ENCODE measurements at places on chromosomes 3 and 15.
A peak's percentile ranks its signal among the peaks of the same experiment; 100 is the strongest.

GRCh38 chr3:170171563-170171962, 10.0 kb downstream of the PHC3 start:
- no peak for DNase-seq

GRCh38 chr3:71850654-71851053, 65.7 kb upstream of the PROK2 start:
- DNase-seq = no peak

GRCh38 chr3:106552351-106553043, 683.7 kb upstream of the CBLB start:
- no peak for DNase-seq

GRCh38 chr3:52441772-52442332, 3.1 kb downstream of the SEMA3G start:
- DNase-seq = no peak

GRCh38 chr15:78282324-78282723, 17.1 kb downstream of the SKIC8 start:
- no peak for DNase-seq

DNA sequence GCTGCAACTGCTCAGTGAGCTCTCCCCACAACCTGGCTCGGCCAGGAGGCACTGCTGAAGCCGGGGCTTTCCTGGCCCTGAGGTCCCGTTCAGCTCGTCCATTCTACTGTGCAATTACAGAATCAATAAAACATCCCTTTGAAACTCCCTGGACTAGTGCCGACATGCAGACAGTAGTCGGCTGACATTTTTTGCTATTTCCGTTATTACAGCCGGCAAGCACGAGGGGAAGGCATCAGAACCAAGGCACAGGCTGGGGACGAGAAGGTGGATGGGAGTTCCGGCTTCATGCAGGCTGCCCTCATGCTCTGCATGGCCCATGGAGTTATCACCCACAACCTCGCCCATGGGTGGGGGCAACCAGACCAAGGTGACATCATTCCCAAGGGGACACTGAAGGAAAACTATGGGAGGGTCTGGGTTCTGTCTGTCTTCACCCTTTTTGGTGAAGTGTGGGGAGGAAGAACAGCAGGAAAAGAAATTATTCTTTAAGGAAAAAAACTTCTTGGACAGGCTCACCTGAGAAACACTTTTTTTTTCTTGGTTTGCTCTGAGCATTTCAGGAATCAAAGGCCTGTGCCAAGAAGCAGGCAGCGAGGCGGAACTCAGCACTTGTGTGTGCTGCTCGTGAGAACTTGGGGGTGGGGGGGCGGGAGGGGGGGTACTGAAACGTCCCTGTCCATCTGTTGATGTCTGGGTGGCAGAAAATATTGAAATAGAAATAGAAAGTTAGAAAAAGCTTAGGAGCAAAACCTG, 154.5 kb downstream of the FOXP1 start:
- DNase-seq = no peak

DNA sequence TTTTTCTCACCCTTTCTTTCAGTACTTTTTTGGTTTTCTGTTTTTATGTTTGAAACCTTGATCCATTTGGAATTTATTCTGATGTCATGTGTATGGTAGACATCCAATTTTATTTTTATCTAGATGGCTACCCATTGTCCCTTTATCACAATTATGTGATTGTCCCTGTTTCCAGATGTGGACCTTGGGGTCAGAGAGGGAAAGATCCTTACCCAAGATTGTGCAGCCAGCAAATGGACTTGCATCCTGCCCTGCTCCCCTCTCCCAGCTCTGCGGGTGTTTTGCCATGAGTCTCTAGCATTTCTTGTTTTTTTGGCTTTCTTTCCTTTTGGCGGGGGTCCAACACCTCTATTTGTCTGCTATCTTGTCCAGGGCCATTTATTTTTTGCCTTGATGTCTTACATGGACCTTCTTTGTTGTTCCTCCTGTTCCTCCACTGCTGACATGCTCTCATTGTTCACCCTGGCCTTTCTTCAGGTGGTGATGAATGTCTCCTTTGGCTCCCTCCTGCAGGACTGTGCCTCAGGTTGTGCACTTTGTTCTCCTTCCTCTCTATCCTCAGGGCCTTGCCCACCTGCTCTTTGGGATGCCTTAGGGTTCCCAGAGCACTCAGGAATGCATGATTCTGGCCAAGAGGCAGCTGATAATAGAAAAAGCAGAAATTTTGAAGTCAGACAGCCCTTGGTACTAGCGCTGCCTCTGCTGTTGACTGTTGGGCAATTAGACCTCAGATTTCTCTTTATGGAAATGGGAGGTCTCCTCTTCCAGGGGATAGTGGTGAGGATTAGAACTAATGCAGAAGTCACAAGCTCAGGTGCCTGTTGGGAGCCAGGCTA, 84.3 kb downstream of the EEFSEC start:
- no peak for DNase-seq

GRCh38 chr15:98903377-98904018, 104.1 kb downstream of the PGPEP1L start:
- no peak for DNase-seq

- peak; percentile 13 for DNase-seq
These were observed 12.9 kb downstream of the PCYT1A start for GRCh38 chr3:196274585-196274984.

- no peak for DNase-seq
These were observed 14.5 kb downstream of the HIGD2B start for GRCh38 chr15:72671525-72671924.

DNA sequence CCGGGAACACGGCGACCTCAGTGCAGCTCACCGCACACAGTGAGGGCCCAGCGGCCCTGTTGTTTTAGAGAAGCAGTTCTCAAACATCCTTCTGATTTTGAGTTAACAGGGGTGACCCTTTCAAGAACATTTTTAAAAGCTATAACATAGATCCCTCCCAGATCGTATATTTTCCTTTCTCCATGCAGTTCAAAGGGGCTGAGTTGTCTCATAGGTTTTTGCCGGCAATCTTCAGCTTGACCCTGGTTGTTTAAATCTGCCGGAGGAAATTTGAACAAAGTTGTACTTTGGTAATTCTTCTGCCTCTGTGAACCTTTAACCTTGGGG, 14.3 kb downstream of the EEFSEC start:
- DNase-seq = no peak

- no peak for DNase-seq
These were observed 52.2 kb upstream of the STXBP5L start for GRCh38 chr3:120855665-120856437.

DNA sequence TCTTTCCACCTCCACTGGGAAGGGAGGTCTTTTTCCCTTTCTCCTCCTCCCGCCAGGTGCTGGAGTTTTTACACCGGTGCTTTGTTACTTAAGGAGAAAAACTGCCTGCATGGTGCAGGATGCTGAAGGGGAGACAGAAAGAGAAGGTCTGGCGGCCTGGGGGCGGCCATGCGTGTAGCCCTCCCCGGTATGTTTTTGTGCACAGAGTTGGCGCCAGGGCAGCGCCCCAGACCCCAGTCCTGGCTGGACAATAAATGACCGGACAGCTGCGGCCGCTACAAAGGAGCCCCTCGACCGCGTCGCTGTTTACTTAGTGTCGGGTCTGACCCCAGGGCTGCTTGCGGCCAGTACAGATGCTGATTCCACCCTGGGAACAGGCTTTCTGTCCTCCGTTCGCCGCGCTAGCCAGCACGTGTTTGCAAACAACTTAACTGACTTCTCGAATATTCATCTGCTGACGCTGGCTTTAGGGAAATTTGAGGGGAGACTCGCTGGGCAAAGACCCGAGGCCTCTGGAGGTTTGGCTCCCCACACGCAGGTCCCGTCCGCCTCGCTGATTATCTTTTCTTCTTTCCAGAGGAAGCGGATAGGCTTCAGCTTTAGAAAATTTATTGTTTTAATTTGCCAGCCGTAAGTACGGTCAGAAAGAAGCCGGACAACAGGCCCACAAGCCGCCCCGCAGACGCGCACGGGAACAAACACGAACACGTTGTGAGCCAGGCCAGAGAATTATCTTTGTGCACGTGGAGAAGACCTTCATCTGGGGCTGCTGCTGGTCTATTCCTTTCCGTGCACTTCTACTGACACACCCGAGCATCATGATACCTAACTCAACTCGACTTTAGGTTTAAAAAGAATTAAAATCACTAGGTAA, 46.9 kb downstream of the ZIC4 start:
- DNase-seq = no peak

GRCh38 chr3:54259636-54260035, 137.3 kb downstream of the CACNA2D3 start:
- no peak for DNase-seq

DNA sequence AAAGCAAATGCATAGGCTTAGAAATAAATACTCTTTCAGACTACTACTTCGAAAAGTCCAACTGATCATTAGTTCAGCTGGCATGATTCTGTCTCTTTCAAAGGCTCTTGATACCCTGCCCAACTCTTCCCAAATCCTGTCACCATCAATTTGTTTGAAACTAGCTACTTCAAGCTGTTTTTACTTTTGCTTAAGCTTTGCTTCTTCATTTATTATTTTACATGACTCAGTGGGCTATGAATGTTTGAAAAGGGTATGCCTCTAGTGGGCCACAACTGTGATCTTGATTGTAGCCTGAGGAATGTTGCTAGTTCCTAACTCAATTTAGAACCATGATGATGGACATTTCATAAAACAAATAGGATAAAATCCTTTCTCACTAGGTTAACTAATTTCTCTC, 340.8 kb downstream of the NAALADL2 start:
- no peak for DNase-seq

GRCh38 chr3:153901152-153901551, 220.0 kb upstream of the ARHGEF26 start:
- DNase-seq = no peak

GRCh38 chr3:140273542-140274195, 338.7 kb downstream of the CLSTN2 start:
- no peak for DNase-seq

DNA sequence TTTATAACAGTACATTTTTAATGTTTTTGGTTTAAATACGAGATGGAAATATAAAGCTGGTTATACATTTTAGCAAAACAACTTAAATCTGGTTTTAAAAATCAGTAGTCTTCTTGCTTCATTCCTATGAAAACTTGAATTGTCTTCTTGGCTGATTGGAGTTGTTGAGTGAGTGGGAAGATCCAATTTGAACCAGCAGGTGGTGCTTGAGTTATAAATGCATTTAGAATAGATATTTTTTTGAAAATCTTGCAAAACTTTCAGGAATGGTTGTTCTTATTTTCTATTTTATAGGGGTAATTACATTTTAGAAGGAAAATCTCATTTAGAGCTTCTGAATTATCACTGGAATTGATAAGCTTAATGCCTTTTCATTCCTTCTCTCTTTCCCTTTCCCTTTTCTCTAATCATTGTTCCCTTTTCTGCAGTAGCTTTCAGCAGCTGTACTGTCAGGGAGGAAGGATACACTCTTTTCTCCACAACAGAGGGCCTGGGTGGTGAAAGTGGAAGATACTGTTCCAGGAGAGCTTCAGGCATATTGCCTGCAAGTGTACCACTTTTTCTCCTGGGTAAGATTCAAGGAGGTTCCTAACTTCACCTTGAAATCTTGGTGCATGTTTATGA, 335.6 kb downstream of the NLGN1 start:
- DNase-seq = no peak

DNA sequence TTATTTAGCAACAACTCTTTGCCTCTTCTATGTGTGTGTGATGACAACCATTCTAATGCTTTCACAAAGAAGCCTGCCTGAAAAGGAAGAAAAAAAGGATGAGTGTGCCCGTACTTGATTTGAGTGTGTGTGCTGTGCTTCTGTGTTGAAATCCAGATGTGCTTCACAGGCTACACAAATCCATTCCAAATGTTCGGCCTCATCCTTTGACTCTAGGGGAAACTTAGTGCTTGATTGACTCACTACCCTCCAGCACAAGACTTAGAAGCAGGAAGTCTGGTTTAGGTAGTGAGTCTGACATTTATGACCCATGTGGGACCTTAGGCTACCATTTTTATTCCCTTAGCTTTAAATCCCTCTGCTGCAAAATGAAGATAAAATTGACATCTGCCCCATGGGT, 108.8 kb upstream of the PLAAT1 start:
- DNase-seq = no peak

- DNase-seq = no peak
These were observed 51.8 kb upstream of the GALNT15 start for GRCh38 chr3:16122661-16123060.

GRCh38 chr15:100835636-100836035, 44.0 kb upstream of the ALDH1A3 start:
- DNase-seq = no peak

- DNase-seq = no peak
These were observed 290.8 kb downstream of the NLGN1 start for GRCh38 chr3:173688216-173688842.

DNA sequence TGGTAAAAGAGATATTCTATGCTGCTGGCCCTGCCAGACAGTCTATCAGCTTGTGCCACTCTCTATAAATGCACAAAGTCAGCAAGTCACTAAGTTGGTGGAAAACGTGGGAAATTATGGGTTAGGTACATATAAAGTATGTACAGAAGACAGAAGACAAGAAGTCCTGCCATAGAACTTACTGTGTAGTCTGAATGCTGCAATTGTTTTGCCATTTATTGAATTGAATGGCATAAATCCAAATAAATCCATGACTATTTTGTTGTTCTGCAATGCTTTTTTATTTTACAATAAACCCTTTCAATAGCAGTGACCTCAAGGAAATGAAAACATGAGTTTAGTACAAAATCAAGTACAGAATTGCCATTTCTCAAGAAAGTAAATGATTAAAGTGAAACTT, 34.1 kb upstream of the TM4SF1 start:
- DNase-seq = no peak

GRCh38 chr3:190877925-190878324, 15.4 kb upstream of the GMNC start:
- DNase-seq = no peak

GRCh38 chr3:190865828-190866227, 3.3 kb upstream of the GMNC start:
- DNase-seq = no peak

DNA sequence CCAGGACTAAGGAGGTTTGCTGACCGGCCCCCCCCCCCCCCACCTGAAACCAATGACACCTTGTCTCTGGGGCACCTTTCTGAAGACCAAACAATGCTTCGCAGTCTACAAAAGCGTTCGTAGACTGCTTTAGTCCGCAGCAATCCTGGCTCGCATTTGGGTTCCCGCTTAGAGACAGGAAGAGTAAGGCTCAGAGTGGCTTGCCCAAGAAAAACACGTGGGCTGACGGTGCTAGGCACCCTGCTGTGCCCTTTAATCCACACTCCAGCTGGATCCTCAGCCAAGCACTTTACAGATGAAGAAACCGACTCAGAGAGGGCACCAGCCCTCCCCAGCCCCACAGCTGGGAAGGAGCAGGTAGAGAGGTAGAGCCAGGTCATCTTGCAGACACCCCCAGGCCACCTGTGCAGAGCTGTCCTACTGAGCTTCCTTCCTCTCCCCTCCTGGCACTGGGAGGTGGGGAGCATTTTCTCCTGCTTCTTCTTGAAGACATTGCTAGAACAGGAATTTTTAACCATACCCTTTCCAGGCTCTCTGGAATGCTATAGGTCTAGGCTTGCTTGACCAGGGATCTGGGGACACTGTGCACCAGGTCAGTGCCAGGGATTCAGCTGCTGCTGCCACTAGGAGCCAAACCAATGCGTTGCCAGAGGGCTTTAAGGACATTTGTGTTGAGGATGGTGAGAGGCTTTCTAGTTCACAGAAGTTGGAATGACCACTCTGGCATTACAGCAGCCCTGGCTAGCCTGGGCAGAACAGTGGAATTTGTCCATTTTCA, 1.0 kb upstream of the KLF15 start:
- DNase-seq = no peak

All from stimulated activated CD8-positive, alpha-beta memory T cell treated with anti-CD3 and anti-CD28 coated beads, Interleukin-4, amount 100 ng/mL, for 1 hour (primary cell).